ENCODE measurements at places on chromosomes 1 and 21.

GRCh38 chr1:38929054-38929453 lies 12.6 kb downstream of the RHBDL2 start:
- H3K27me3 ChIP-seq, result no peaks in the 10 kb centered on the region
- H3K4me3 ChIP-seq, result no peak overlapping the region
- H3K27ac ChIP-seq, result no peak overlapping the region
- peak; percentile 25 for DNase-seq
- no peaks in the 10 kb centered on the region for H3K4me1 ChIP-seq

- DNase-seq, result no peak
- no peak overlapping the region for H3K4me3 ChIP-seq
- H3K36me3 ChIP-seq, result no peaks in the 10 kb centered on the region
- no peak overlapping the region for H3K27ac ChIP-seq
- H3K4me1 ChIP-seq, result no peaks in the 10 kb centered on the region
- H3K27me3 ChIP-seq, result no peaks in the 10 kb centered on the region
Measured at GRCh38 chr1:172682812-172683211, 23.9 kb downstream of the FASLG start.

DNA sequence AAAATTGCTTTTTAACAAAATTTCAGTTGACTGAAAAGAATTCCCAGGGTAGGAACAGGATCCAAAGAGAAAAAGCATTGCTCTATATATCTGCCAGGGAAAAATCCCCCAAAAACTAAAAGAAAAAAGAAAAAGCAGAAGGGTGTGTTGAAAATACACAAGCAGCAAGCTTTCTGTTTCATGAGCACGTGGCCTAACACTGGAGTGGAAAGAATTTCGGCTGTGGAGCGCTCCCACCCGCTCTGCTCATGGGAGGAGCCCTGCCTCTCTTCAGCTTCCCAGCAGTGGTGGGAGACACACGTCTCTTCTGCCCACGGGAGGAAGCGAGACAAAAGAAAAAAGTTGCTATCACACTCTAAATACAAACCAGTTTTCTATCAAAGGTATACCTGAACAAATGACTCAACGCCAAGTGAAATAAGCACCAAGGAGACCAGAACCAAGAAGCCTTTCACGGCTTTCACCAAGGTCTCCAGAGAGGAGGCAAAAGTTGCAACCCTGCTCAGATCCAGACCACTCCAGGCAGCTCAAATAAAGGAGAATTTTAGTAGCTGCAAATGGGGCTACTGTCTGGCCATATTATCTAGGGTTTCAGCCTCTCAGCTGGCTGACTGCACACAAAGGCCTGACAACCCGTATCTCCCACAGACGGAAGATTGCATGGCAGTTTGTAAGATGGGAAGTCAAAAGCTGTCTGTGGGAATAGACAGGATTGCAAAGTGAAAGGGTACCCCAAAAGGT lies 29.5 kb upstream of the ZNF496 start:
- no peaks in the 10 kb centered on the region for H3K36me3 ChIP-seq
- H3K4me1 ChIP-seq, result peaks cover 10% of the 10 kb centered on the region
- no peaks in the 10 kb centered on the region for H3K27me3 ChIP-seq
- H3K4me3 ChIP-seq, result no peak overlapping the region
- H3K27ac ChIP-seq, result peak overlapping the region; percentile 26

- DNase-seq, result no peak
- H3K4me3 ChIP-seq, result no peak overlapping the region
- peaks cover 6% of the 10 kb centered on the region for H3K36me3 ChIP-seq
- no peaks in the 10 kb centered on the region for H3K27me3 ChIP-seq
- H3K27ac ChIP-seq, result no peak overlapping the region
Measured at GRCh38 chr1:222892137-222892769, 77.4 kb downstream of the DISP1 start.

- no peaks in the 10 kb centered on the region for H3K36me3 ChIP-seq
- H3K27ac ChIP-seq, result peak overlapping the region; percentile 67
- peak overlapping the region; percentile 75 for H3K4me3 ChIP-seq
- no peak for DNase-seq
- no peaks in the 10 kb centered on the region for H3K27me3 ChIP-seq
- peaks cover 28% of the 10 kb centered on the region for H3K4me1 ChIP-seq
Measured at GRCh38 chr1:111618961-111619634, 491 bp upstream of the RAP1A start.

GRCh38 chr1:180468311-180468710 lies 34.1 kb downstream of the ACBD6 start:
- no peak overlapping the region for H3K4me3 ChIP-seq
- no peak for DNase-seq
- H3K27me3 ChIP-seq, result no peaks in the 10 kb centered on the region
- no peaks in the 10 kb centered on the region for H3K4me1 ChIP-seq
- no peak overlapping the region for H3K27ac ChIP-seq

- no peak overlapping the region for H3K27ac ChIP-seq
- H3K27me3 ChIP-seq, result no peaks in the 10 kb centered on the region
- no peak for DNase-seq
Measured at GRCh38 chr1:25649505-25650288, 33.1 kb downstream of the MAN1C1 start.

Measured in stomach (tissue), 19 donors.